ENCODE measurements at places on chromosomes 3 and 15. TPM values are rescaled to one million over a fixed set of nuclear protein-coding genes. Genes with fewer than 3 reads are reported as not detected.
A peak's percentile ranks its signal among the peaks of the same experiment; 100 is the strongest.

DNA sequence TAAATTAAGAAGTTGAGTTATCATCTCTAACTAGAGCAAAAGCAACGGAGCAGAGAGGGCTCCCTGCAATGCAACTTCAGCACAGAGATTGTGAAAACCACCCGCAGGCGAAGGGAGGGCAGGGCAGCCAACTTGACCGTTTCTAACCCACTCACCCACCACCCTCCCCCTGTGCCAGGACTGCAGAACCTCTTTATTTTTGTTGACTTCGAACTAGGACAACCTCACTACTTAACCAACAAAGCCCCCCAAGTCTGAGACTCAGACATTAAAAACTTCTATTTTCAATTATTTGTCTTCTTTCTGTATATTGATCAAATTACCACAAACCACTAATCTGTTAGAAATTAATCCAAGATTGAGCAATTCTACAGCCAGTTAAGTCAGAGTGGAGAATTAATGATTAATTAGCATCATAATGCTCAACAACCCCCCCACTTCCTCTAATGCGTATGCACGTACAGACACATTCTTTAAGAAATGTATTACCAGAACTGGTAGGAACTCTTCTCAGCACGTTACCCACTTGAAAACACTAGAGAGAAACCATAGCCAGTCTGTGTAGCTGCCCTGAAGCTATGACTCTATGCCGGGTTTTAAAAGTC is 2.0 kb downstream of the MGLL start:
- DNase-seq = no peak

- no peak for DNase-seq
These were observed 61.5 kb upstream of the GRM7 start for GRCh38 chr3:6799264-6799915.

GRCh38 chr15:57045741-57046382 is 127.4 kb downstream of the TCF12 start:
- no peak for DNase-seq

DNA sequence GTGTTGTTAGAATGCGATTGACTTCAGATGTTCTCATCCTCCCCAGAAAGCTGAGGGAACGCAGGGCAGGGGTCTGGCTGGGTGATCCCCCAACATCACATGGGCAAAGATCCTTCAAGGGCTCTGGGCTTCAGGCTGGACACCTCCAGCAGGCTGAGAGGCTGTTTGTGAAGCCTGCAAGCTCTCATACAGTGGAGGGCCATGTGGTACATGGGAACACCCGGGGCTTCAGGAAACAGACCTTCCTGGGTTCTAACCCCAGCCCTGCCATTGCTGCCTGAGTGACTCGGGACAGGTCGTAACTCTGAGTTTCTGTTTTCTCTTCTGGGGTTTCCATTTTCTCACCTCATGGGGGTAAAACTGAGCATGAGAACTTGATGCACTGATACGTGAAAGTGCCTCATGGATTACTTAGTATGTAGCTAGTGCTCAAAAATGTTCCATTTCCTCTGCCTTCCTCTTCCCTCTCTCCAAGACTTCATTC is 81.2 kb downstream of the TLE3 start:
- no peak for DNase-seq

GRCh38 chr3:107367353-107367752 is 9.9 kb upstream of the CCDC54 start:
- no peak for DNase-seq

DNA sequence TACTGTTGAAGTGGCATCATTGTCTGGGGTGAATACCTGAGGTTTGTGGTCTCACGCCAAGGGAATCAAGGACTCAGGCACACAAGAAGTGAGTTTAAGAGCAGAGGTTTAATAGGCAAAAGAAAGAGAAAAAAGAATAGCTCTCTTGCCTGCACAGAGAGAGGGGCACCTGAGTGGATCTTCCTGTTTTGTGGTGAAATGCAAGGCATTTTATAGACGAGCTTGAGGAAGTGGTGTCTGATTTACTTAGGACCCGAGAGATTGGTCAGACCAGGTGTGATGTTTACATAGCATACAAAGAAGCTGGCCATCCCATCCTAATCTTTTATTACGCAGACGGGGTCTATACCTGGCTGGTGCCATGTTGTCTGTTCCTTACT is 13.2 kb downstream of the CCR5 start:
- DNase-seq = no peak

DNA sequence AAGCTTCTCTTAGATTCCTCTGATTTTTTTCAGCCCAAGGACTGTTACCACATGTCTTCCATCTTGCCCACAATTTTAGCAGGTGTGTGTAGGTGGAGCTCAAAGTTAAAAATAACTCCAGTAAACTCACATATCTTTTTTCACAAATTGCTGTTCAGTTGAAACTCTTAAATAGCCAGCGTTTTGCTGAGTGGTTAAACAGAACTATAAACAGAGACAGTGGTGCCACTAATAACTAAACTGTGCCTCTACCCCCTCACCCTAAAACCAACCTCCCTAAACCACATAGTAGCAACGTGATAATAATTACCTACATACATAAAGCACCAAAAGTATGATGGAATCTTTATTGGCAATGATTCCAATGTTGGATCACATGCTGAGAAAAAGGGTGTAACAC is 525.1 kb downstream of the PDCD6IP start:
- DNase-seq = no peak

GRCh38 chr15:80825361-80826030 is 46.3 kb downstream of the CEMIP start:
- DNase-seq = no peak

GRCh38 chr3:174457758-174458157 is 401.4 kb upstream of the NAALADL2 start:
- DNase-seq = no peak

DNA sequence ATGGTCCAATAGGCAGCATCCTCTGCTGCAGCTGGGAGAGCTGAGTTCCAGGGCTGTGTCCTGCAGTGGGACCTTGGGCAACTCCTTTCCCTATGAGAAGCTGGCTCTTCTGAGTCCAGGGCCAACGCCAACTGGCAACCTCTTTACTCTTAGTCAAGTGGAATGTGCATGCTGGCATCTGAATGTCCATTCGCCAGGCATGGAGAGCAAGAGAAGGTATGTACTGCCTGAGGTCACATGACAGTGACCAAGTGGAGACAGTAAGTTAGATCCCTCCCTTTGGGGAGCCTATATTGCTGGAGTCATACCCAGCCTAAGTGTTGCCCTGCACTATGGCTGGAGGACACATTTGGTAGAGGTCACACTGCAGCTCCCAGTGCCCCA is 12.1 kb downstream of the HEMK1 start:
- DNase-seq = no peak

DNA sequence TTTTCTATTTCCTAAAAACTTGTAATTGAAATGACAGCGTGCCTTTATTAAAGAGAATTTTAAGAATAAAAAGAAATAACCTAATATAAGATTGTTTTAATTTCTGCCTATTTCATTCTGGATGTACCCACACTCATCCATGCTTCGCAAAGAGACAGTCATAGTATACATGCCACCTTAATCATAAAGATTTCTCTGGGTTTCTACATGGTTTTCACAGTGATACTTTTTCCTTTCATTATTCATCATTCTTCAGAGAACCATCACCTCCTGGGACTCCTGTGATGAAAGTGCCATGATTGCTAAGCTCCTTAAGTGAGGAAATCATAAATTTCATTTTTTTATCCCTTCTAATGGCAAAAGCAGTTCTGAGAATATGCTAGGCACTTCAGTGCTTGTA is 4.3 kb upstream of the CCR8 start:
- DNase-seq = no peak

- DNase-seq = no peak
These were observed 151.4 kb downstream of the IGF1R start for GRCh38 chr15:98799461-98800390.

- DNase-seq = no peak
These were observed 19.1 kb downstream of the KLF15 start for GRCh38 chr3:126337980-126338651.

GRCh38 chr3:144177649-144178048 is 206.0 kb downstream of the DIPK2A start:
- no peak for DNase-seq

- DNase-seq = no peak
These were observed 5.9 kb upstream of the GP9 start for GRCh38 chr3:129054605-129055104.

- no peak for DNase-seq
These were observed 372.8 kb upstream of the CBLB start for GRCh38 chr3:106241593-106241992.

DNA sequence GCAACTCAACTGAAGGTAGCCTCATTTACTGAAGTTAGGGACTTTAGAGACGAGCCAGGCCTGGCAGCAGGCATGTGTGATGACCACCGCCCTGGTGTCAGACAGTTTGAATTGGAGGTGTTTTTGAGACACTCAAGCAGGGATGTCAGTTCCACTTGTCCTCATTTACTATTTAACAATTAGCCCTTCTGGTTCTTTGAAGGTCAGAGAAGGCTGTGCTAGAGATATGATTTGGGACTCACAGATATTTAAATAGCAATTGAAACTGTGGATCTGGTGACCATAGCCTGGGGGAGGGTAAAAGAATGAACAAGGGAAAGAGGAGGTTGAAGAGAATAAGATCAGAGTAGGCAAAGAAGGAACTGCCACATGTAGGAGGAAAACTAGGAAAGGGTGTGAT is 74.6 kb downstream of the REC114 start:
- DNase-seq = no peak

DNA sequence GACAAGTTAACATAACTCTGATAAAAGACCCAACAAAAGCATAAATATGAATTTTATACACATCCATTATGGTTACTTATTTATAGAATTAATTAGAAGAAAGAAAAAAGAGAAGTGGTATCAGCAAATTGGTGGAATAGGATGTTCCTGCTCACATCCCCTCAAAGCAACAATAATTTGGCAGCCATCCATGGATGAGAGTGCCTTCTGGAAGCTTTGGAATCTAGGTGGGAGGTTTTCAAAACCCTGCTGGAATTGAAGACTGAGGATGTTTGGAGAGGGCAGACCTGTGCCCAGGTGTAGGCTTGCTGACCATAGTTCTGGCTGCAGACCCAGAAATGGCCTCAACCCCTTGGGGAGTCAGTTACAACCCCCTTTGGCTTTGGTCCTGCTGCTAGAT is 91.2 kb downstream of the EDEM1 start:
- peak; percentile 42 for DNase-seq

GRCh38 chr3:85939074-85939482 is 980.3 kb downstream of the CADM2 start:
- no peak for DNase-seq

DNA sequence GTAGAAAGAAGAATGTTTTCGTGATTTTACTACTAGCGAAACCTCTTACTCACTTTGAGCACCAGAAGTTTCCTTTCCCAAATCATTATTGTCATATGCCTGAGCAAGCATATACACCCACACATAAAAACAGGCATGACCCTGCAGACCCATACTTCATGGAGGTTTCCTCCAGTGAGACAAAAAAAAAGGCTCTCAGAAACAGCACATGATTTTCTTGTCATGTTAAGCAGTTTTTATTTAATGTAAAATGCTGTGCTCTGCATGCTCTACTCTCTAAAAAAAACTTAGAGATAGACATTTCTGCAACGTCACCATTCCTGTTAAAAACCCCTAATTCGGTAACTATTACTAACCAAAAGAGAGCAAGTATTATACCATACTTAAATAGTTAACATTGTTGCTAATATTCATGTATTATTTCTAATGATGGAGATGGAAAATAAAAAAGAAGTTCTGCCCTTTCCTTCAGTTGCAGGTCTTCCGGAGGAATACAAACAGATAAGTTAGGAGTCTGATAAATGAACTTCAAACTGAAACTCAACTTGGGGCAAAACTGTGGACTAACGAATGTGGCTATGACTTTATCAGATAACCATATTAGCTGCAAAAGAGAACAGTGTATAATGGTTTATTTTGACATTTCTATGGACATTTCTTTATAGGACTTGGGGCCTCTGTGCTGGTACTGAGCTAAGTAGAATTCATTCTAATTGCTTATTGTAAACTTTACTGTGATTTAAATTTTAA is 15.9 kb downstream of the CD200R1 start:
- no peak for DNase-seq

- no peak for DNase-seq
These were observed 915.2 kb upstream of the ROBO1 start for GRCh38 chr3:80682951-80683350.

GRCh38 chr15:69092159-69092558 is 68.3 kb upstream of the GLCE start:
- no peak for DNase-seq

GRCh38 chr3:129015388-129016105 is 14.4 kb downstream of the EFCC1 start:
- no peak for DNase-seq

- no peak for DNase-seq
These were observed 72.1 kb downstream of the IL1RAP start for GRCh38 chr3:190585805-190586630.

DNA sequence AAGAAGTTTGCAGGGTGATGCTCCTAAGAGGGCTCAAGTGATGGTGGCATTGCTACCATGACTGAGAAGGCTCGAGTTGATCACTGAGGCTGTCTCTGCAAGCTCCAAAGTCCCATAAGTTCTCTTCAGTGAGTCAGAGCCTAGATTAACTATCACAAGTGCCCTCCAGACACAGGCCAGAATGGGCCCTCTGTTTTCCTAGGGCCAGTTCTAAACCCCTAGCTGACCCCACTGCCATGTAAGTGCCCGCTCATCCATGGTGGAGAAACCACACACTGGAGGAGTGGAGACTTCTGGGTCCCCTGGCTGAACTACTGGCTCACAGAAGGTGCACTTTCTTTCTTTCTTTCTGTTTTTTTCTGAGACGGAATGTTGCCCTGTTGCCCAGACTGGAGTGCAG is 87.6 kb upstream of the WNT5A start:
- no peak for DNase-seq

DNA sequence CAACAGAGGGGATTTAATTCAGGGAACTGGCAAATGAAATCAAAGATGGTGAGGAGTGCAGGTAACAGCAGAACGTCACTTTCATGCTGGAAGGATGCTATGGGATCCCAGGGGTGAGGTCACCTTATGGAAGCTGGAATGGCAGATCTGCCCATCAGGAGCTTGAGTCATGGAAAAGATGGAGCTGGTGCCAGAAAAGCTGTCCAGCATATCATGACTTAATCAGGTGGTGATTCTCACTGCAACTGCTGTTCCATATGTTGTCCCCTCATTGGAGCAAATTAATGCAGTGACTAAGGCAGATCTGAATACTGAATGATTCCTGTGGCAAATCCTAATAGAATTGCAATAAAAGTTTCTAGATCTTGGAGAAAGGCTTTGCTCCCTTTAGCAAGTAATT is 38.4 kb downstream of the HHLA2 start:
- DNase-seq = no peak

Gene TIGIT
- total RNA-seq = not detected

Gene CCDC13
- total RNA-seq = 5.3 TPM

Gene FBXO40
- total RNA-seq = not detected

Gene EPHA3
- 18.4 TPM for total RNA-seq

Gene ISL2
- 1.8 TPM for total RNA-seq

Gene AADACL2
- total RNA-seq = 0.17 TPM

Gene NR2E3
- total RNA-seq = not detected

Gene MYO1E
- 32.7 TPM for total RNA-seq

Gene ACY1
- 19.2 TPM for total RNA-seq

Gene IMPG2
- 0.83 TPM for total RNA-seq

Gene TRPM7
- 39.9 TPM for total RNA-seq

Gene NCEH1
- 3.3 TPM for total RNA-seq

Gene AADAC
- total RNA-seq = not detected
